D341Med (cell line): ENCODE measurements at places on chromosomes 7 and 10.
A peak's percentile ranks its signal among the peaks of the same experiment; 100 is the strongest.

- DNase-seq = no peak
Observed at GRCh38 chr7:149330914-149331567, 69.0 kb downstream of the ZNF783 start.

DNA sequence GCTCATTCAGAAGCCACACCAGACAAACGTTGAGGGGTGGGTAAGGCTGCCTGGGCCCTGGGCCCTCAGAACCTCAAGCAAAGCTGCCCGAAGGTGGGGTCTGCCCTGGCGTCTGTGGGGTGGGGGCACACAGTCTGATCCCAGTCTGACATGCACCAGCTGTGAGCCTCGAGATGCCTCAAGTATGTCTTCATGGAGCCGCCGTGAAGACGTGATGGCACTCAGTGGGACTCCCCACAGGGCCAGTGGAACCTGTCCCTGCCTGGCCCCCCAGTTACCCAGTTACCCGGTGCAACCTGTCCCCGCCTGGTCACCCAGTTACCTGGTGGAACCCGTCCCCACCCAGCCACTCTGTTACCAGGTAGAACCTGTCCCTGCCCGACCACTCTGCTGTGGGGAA is 351.2 kb downstream of the PTPRN2 start:
- DNase-seq = no peak

GRCh38 chr7:144459635-144460034 is 56.1 kb upstream of the NOBOX start:
- DNase-seq = no peak

DNA sequence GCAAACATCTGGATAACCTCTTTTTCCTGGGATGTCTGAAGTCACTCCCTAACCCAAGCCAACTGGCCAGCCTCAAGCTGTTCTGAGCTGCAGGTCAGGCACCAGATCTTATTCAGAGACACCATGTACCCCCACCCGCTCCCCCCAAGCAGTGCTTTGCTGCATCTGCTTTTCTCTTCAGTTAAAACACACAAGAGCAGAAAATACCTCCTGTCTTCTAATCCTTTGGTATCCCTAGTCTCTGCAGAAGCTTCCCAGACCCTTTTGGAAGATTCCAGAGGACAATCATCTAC is 3.0 kb downstream of the ZNF488 start:
- peak; percentile 17 for DNase-seq

DNA sequence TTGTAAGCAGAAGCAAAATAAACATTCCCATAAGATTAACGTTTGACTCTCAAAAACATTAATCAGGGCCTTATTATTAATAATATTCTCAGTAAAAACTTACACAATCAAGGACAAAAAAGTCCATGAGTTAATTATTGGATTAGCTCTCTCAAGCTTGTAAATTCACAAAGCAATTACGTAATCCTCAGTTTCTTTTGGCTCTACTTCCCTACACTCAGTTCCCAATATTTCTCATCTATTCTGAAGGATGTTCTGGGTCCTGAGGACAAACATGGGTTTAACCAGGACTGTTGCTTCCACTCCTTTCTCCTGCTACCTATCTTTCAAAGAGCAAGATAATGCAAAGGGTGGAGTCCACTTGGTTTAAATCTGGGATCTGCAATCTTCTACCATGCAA is 15.1 kb downstream of the FBXL13 start:
- no peak for DNase-seq

DNA sequence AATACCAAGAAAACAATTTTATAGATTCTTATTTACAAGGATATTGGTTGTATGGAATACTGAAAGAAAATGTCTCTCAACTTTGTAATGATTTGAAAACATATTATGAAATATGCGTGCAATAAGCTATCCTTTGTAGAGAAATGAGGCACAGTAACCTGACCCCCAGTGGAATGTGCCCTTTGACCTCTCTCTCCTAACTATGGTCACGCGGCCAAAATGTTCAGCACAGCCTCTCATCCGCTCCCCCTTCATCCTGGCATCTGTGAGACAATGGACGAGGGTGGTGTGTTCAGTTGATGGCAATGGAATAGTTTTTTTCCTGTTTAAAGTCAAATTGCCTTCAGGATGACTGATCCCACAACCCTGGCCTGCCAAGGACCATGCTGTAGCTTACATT is 13.3 kb downstream of the BEND7 start:
- DNase-seq = no peak

GRCh38 chr10:111811517-111811916 is 372.0 kb downstream of the GPAM start:
- DNase-seq = no peak

GRCh38 chr7:65554-65953 is 126.8 kb upstream of the FAM20C start:
- no peak for DNase-seq

- DNase-seq = no peak
Observed at GRCh38 chr10:99827936-99828335, 45.5 kb downstream of the ABCC2 start.

- peak; percentile 48 for DNase-seq
Observed at GRCh38 chr10:79066411-79067240, 2.1 kb upstream of the ZMIZ1 start.

DNA sequence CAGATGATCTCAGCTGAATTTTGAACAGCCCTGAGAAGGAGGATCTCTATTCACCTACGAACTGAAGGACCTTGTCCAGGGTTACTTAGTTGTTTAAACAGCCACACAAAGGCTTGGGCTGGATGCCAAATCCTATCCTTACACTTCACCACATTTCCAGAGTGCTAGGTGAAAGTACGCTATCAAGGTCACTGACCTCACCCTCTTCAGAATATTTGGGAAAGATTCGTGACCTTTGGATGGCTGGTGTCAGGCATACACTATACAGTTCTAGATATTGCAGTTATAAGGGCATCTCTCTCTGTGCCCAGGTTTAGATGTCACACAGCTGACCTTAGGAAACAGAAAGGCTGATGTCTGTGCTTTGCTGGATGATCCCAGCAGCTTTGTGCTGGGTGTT is 61.2 kb upstream of the ABLIM1 start:
- no peak for DNase-seq

DNA sequence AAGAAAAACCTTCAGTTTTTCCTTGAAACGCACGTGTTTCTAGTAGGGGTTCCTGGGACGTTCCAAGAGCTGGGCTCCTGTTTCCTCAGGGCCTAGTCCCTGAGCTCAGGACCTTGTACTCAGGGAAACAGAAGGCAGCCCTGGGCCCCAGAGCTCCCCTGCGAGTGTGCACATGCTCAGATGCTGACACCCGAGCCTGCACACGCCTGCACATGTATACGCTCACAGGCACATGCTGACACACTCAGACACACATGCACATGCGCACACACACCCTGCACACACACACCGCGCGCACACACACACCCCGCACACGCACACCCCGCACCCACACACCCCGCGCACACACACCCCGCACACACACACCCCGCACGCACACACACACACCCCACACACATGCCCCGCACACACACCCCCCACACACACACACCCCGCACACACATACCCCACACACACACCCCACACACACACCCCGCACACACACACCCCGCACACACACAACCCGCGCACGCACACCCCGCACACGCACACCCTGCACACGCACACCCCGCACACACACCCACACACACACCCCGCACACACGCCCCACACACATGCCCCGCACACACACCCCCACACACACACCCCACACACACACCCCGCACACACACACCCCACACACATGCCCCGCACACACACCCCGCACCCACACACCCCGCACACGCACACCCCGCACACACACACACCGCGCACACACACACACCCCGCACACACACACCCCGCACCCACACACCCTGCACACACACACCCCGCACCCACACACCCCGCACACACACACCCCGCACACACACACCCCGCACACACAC is 52.2 kb downstream of the CALML3 start:
- no peak for DNase-seq

DNA sequence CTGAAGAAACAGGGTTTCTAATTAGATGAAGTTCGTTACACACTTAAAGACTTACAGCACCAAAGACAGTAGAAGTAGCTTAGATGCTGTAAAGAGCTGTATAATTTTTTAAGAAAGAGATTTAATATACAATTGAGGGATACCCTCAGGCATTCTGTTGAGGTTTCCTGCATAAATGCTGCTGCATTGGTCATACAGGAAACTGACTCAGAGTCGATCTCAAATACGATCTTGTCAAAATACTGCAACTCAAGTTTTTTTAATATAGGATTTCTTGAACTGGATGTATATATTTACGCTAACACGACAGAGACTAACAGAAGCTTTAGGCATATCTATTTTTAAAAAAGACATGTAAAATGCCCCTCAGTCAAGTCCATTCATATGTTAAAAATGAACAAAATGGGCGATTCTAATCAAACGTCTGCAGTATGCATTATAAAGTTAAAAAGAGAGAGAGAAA is 2.4 kb upstream of the ARID5B start:
- no peak for DNase-seq

- no peak for DNase-seq
Observed at GRCh38 chr7:157248659-157249058, 88.1 kb upstream of the DNAJB6 start.

DNA sequence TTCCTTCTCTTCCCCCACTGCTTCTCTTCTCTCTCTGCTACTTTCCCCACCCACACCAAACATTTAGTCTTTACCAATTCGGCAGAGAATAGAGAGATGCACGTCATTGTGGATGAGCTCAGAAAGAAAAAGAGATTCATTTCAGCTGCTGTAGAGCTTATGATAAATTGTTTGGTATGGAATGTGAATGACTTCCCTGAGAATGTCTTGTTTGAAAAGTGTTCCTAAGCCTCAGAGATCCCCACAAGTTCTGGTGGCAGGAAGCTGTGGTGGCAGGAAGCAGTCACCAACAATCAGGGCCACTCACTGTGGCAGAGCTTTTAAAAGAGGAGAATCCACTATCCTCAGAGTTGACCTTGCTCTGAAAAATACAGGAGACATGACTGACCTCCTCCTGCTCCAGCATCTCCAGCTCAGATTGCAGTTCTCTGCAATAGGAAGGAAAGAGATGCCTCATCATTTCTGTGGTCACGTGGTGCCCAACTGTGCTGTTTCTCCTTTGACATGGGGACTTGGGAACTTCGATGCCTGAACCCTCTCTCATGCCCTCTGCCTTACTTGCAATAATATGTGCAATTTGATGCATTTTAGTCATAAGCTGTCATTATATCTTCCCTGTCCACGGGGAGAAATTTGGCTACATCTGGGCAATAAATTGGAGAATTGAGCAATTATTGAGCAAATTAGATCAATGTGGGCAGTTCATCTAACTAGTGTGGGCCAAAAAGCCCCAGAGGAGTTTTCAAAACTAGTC is 76.5 kb downstream of the BMPER start:
- DNase-seq = no peak

GRCh38 chr10:92124616-92125143 is 166.2 kb downstream of the CPEB3 start:
- no peak for DNase-seq

- DNase-seq = no peak
Observed at GRCh38 chr10:867807-868206, 63.7 kb downstream of the LARP4B start.

DNA sequence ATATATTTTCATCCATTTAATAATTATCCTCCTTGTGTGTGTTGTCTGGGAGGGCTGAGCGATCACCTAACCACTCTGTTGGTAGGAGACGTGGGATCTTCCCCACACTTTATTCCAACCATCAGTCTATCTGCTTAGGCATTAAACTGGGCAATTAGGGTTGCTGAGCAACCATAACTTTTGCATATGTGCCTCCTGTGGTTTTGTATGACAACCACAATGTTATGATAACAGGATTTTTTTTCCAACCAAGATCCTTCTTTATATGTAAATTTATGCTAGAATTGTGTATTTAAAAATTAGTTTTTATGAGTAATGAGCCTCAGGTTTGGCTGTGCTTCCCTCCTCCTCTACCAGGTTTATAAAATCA is 495.0 kb upstream of the MGMT start:
- DNase-seq = no peak

DNA sequence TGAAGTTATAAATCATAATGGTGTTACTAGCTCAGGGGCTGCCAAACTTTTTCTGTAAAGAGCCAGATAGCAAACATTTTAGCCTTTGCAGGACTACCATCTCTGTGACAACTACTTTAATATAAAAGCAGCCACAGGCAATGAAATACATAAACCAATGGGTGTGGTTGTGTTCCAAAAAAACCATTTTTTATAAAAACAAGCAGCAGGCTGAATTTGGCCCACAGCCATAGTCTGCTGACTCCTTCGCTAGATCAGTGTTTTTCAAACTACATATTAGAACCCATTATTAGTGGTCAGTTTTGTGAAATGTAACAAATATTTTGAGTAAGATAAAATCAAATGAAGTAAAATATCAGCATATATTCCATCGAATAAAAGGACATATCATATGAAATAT is 13.6 kb downstream of the GNG11 start:
- no peak for DNase-seq

DNA sequence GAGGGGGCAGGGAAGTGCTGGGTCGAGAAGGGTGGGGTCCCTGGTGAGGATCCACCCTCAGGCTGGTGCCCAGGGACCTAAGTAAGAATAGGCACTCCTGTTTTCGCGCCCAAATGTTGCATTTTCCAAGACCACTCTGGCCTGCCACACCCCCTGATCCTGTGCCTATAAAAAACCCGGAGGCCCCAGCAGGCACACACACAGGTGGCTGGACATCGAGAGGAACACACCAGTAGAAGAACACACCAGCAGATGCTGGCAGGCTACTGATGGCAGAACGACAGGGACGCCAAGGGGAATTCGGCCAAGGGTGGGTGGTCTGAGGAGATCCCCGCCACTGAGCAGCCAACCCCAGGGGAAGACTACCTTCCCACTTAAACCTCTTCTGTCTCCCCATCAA is 633.9 kb upstream of the POT1 start:
- DNase-seq = no peak

GRCh38 chr7:130367088-130367755 is 13.1 kb upstream of the CPA1 start:
- no peak for DNase-seq

DNA sequence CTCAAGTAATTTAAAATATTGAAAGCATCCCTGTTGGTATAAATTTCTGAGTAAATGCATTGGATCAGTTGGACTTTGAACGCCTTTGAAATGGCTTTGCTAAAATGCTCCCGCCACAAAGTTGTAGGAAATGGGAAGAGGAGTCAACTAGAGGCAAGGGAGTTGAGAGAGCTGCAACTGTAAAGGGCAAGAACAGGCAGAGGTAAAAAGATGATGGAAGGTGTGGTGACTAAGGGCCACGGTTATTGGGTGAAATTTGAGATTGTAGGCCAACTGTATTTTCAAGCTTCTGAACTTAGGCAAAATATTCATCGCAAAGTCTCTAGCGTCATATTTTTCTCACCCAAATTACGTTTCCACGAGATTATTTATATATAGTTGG is 595 bp upstream of the SUMF2 start:
- no peak for DNase-seq

DNA sequence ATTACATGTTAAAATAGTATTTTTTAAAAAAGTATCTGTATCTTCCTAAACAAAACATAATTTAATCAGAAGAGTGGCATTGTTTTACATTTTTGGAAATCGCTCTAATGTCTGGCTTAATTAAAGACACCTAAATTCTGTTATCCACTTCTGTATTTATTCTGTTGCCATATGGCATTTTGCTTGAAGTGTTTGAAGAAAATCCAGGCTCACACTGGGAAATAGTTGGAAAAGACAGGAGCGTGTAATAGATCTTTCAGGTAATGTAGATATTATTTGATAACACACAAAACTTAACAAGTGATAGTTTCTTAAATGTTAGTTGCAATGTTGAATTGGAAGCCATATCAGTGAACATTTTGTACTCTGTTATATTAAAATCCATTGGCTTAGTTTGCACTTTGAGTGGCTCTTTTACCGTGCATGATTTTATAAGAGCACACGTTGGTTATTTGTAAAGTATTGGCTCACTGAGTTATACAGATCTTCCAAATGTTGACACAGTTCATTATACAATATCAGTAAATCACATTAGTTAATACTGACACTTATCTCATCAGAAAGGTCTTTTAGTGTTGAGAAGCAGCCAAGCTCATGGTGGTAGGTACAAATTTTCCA is 128.4 kb upstream of the NPVF start:
- DNase-seq = no peak
